ENCODE measurements at places on chromosomes 16 and 17.

GRCh38 chr17:47995241-47995935 is 24.5 kb downstream of the CDK5RAP3 start:
- no peak for DNase-seq

- no peak for DNase-seq
Measured at GRCh38 chr16:165539-166374, at the start of gene HBM. Gene HBM (plus strand): TSS chr16:165978. CDS start chr16:165998, 20 bp downstream.

GRCh38 chr16:57774705-57775285 is 27.5 kb downstream of the KIFC3 start:
- no peak for DNase-seq

GRCh38 chr16:72901000-72901627 is 146.8 kb downstream of the ZFHX3 start:
- no peak for DNase-seq

DNA sequence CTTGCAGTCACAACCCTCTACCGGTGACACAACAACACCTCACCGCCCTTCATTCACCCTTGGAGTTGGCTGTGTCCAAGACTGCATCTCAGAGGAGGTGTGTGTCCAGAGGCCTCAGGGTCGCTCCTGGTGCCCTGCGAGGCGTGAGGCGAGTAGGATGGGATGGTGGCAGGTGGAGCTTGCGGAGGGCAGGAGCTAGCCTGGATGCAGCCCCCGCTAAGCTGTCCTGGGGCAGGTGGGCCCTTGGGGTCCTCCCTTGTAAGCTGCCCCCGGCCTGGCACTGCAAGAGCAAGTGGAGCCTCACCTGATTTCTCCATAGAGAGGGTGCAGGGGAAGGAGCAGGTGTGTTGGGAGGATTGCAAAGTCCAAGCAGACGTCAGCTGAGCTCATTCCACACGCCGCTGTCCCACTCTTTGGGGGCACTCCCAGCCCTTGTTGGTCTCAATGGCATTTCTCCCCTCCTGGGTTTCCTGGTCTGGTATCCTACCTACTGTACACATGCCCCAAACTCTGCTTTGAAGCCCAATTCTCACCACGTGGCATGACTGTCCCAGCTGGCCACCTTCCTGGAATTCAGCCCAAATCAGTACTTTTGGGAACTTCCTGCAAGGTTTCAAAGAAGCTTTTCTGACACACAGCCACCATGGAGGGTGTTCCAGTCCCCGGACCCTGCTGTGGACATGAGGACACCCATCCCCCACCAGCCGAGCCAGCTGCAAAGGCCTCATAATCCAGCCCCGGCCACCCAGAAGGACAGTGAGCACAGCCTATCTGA is 18.1 kb upstream of the ICAM2 start:
- no peak for DNase-seq

DNA sequence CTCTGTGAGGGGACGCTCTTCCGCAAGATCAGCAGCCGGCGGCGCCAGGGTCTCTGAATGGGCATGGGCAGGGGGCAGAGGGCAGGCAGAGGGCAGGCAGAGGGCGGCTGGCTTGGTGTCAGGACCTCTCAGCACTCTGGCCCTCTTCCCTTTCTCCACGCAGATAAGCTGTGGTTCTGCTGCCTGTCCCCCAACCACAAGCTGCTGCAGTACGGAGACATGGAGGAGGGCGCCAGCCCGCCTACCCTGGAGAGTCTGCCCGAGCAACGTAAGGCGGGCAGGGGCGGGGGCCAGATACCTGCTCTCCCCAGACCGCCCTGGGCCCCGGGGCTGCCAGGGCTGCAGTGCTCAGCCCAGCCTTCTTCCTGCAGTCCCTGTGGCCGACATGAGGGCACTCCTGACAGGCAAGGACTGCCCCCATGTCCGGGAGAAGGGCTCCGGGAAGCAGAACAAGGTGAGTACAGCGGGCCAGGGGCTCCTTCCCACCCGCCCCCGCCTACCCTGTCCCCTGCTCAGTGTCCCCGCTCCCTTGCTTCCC is 4.1 kb downstream of the ELMO3 start:
- no peak for DNase-seq

GRCh38 chr16:2790631-2791030 is 3.3 kb upstream of the PRSS33 start:
- no peak for DNase-seq

Data from stimulated activated naive B cell treated with anti-CD40 and anti-IgM and Interleukin-4, amounts not matched to agents 10 μg/mL and 1 μg/mL and 100 μg/mL, for 72 hours (primary cell).